ENCODE measurements at places on chromosomes 16 and 17. TPM values are rescaled to one million over a fixed set of nuclear protein-coding genes. Genes with fewer than 3 reads are reported as not detected.
A peak's percentile ranks its signal among the peaks of the same experiment; 100 is the strongest.

DNA sequence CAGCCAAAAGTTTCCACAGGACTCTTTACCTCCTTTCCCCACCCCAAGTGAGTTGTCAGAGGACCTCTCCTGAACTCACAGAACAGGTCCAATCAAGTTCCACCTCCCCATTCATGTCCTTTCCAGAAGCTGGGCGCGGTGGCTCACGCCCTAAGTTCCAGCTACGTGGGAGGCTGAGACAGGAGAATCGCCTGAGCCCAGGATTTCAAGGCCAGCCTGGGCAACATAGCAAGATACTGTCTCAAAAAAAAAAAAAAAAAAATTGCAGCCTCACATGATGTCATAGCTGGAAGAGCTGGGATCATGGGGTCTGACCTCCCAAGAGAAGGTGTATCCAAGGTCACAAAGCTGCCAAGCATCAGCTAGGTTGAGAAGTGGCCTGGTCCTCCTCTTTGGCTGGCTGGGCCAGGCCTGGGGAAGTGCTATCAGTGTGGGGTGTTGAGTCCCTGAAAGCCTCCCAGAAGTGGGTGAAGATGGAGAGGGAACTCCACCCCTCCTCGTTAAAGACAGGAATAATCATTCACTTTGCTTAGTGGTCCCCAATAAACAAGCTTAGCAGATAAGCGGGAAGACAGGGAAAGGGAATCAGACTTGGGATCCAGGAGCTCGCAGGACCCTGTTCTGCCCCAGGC lies 5.5 kb upstream of the MNT start:
- peak overlapping the region; percentile 98 for H3K27ac ChIP-seq
- H3K4me1 ChIP-seq, result peaks cover 32% of the 10 kb centered on the region
- DNase-seq, result no peak
- no peaks in the 10 kb centered on the region for H3K27me3 ChIP-seq

DNA sequence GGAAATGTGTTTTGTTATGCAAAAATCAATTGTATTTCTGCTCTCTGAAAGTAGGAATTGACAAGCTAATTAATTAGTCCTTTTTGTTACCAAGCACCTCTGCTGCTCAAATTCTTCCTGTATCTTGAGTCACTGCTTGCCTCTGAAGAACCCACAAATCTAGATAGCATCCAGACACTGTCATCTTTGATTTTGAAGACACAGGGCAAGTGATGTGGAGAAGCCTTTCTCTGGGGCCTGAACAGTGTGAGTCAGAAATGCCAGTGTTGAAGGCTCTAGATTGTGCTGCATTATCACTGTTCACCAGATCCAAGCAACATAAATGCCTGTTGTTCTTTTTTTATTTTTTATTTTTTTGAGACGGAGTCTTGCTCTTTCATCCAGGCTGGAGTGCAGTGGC lies 10.9 kb upstream of the ST6GALNAC1 start:
- no peaks in the 10 kb centered on the region for H3K27me3 ChIP-seq
- no peak for DNase-seq
- no peak overlapping the region for H3K27ac ChIP-seq
- no peak overlapping the region for H3K4me3 ChIP-seq

GRCh38 chr17:72135546-72136325 lies 14.9 kb downstream of the SOX9 start:
- DNase-seq, result no peak
- no peak overlapping the region for H3K27ac ChIP-seq
- no peak overlapping the region for H3K4me3 ChIP-seq
- H3K36me3 ChIP-seq, result no peaks in the 10 kb centered on the region

DNA sequence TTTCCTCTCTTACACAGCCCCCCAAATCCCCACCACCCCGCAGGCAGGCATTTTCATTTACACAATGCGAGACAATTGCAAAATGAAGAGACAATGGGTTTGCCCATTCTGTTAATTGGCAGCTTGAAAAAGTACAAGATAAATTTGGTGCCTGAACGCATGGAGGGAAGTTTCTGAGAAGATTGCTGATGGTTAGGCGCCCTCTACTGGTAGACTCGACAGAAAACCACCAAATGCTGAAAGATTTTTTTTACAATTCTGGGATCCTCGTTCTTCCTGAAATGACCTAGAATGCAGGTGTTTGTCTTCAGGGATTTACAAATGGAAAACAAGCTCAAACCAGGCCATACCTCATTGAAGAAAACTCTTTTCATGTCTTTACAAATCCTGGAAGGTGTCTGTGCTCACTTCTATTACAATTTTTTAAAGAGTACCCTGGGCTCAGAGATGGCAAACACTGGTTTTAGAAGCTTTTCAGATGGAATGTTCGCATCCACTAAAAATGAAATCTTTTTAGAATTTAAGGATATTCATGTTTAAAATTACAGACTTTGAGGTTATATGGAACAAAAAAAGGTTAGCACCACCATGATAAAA lies 338.5 kb downstream of the PMP22 start:
- H3K27me3 ChIP-seq, result peaks cover 17% of the 10 kb centered on the region
- H3K27ac ChIP-seq, result no peak overlapping the region

DNA sequence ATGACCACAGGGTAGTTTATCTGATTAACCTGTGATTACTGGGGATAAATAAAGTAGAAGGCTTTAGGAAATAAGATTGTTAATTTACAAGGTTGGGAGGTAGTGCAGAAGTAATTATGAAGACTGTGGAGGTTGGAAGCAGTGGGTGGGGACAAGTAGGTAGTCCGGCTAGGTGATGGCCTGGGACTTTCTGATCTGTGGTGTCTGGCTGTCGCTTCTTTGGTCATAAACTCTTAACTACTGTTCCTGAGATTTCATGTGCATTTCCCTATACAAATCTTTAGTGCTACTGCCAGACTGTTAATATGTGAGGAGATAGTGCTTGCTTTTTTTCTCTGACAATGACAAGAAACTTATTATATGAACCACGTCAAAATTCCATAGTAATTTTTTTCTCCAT lies 19.5 kb upstream of the HNF1B start:
- DNase-seq, result no peak
- no peak overlapping the region for H3K4me3 ChIP-seq
- H3K27ac ChIP-seq, result no peak overlapping the region
- no peaks in the 10 kb centered on the region for H3K4me1 ChIP-seq
- H3K27me3 ChIP-seq, result peaks cover 14% of the 10 kb centered on the region

- H3K36me3 ChIP-seq, result no peaks in the 10 kb centered on the region
- no peak overlapping the region for H3K4me3 ChIP-seq
- H3K4me1 ChIP-seq, result peaks cover 47% of the 10 kb centered on the region
These were observed 25.2 kb upstream of the GSE1 start for GRCh38 chr16:85587762-85588556.

DNA sequence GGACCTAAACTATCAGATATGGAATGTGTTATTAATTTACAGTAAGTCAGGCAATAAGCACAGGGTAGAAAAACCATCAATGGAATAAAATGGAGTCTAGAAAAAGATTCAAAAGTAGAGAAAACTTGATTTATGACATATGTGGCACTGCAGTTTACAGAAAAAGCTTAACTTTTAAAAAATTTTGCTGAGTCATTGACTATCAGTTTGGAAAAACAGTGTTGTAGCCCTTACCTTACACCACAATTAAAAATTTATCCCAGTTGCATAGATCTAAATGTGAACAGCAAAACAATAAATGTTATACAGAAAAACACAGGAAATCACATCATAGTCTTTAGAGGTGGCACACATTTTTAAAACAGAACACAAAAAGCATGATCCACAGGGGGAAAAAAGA lies 108.5 kb downstream of the USP22 start:
- no peak overlapping the region for H3K4me3 ChIP-seq
- H3K27me3 ChIP-seq, result no peaks in the 10 kb centered on the region
- no peak overlapping the region for H3K27ac ChIP-seq

GRCh38 chr16:12197812-12198211 lies 221.3 kb downstream of the SNX29 start:
- H3K27ac ChIP-seq, result no peak overlapping the region
- peaks cover 3% of the 10 kb centered on the region for H3K36me3 ChIP-seq
- no peak overlapping the region for H3K4me3 ChIP-seq
- no peaks in the 10 kb centered on the region for H3K27me3 ChIP-seq
- DNase-seq, result no peak

DNA sequence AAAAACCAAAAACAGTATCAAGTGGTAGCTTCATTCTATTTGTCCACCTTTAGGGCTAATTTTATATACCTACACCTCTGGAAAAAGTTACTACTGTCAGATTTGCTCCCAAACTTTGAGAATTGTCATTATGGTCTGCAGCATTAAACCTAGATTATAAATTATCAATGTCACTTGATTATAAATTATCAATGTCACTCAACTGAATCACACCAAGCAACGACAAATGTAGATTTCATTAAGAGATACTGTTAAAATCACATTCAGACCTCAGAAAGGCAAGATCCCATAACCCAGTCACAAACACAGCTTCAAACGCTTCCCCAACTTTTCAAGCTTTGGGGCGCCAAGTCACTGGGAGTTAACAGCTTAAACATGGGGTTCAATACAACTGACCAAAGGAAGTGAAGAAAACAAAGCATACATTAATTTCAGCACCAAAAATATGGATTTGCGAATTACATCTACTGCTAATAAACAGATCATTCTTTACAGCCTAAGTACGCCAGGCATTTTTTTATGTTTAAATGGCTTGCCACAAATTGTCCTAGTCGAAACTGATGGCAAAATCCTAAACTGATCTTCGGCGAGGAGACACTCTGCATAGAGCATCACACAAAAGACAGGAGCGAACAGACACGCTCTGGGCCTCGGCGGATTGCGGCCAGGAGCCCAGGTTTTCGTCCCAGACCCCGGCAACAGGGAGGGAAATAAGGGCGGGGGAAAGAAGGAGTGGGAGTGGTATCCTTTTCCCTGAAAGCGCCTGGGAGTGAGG lies 981 bp downstream of the GLG1 start:
- peak overlapping the region; percentile 95 for H3K4me3 ChIP-seq
- no peaks in the 10 kb centered on the region for H3K27me3 ChIP-seq
- DNase-seq, result no peak
- H3K4me1 ChIP-seq, result peaks cover 28% of the 10 kb centered on the region
- peaks cover 5% of the 10 kb centered on the region for H3K36me3 ChIP-seq

DNA sequence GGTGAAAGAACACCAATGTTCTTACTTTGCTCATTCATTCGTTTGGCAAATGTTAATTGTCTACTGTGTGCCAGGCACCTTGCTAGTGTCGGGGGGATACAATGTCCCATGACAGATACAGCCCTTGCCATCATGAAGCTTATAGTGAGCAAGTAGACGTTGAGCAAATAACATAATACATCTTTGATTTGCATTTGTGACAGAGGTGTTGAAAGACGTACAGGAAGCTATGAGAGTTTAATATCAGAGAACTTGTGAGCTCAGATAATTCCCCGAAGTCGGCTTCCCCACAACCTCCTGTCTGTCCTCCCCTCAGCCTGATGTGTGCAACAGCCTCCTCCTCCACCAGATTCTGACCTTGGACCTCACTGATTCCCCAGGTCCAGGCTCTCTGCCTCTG lies 138.0 kb upstream of the SDK2 start:
- H3K27me3 ChIP-seq, result peaks cover 24% of the 10 kb centered on the region
- H3K4me3 ChIP-seq, result no peak overlapping the region
- no peak for DNase-seq
- no peak overlapping the region for H3K27ac ChIP-seq
- H3K36me3 ChIP-seq, result no peaks in the 10 kb centered on the region

Gene NPIPB8
- not detected for total RNA-seq

Gene ALOX15B
- total RNA-seq, result not detected

Gene MRPL12
- total RNA-seq, result 87.9 TPM

Gene CASKIN1
- 2.7 TPM for total RNA-seq
